ENCODE measurements at places on chromosomes 1 and 21.

DNA sequence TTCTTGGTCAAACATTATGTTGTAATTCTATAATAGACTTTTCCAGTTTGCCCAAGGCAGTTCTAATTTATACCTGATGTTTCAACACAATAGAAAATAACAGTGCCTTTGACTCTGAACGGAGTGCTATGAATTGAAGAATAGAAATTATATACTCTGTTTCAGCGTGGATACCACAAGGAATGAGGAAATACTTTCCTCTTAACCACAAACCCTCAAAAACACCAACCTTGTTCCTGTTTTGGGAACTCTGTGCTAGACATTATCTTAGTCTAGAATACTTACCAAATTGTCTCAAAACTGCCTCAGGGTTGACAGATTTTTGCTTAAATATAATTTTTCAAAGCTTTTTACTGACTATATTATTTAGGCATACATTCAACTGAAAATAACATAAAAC is 1629.3 kb downstream of the MRPL39 start:
- no peak overlapping the region for H3K27ac ChIP-seq
- H3K27me3 ChIP-seq: no peaks in the 10 kb centered on the region
- DNase-seq: no peak
- H3K4me3 ChIP-seq: no peak overlapping the region
- no peaks in the 10 kb centered on the region for H3K4me1 ChIP-seq

- no peak overlapping the region for H3K27ac ChIP-seq
- DNase-seq: no peak
- H3K36me3 ChIP-seq: no peaks in the 10 kb centered on the region
- no peak overlapping the region for H3K4me3 ChIP-seq
These were observed 4.7 kb downstream of the ZNF648 start for GRCh38 chr1:182056601-182057366.

GRCh38 chr1:185353124-185353523 is 36.1 kb upstream of the IVNS1ABP start:
- H3K4me3 ChIP-seq: no peak overlapping the region
- no peak for DNase-seq
- no peaks in the 10 kb centered on the region for H3K4me1 ChIP-seq
- no peaks in the 10 kb centered on the region for H3K36me3 ChIP-seq

GRCh38 chr21:45554477-45555175 is 12.4 kb upstream of the SLC19A1 start:
- no peaks in the 10 kb centered on the region for H3K27me3 ChIP-seq
- peak overlapping the region; percentile 63 for H3K27ac ChIP-seq
- DNase-seq: peak; percentile 81
- no peaks in the 10 kb centered on the region for H3K36me3 ChIP-seq

DNA sequence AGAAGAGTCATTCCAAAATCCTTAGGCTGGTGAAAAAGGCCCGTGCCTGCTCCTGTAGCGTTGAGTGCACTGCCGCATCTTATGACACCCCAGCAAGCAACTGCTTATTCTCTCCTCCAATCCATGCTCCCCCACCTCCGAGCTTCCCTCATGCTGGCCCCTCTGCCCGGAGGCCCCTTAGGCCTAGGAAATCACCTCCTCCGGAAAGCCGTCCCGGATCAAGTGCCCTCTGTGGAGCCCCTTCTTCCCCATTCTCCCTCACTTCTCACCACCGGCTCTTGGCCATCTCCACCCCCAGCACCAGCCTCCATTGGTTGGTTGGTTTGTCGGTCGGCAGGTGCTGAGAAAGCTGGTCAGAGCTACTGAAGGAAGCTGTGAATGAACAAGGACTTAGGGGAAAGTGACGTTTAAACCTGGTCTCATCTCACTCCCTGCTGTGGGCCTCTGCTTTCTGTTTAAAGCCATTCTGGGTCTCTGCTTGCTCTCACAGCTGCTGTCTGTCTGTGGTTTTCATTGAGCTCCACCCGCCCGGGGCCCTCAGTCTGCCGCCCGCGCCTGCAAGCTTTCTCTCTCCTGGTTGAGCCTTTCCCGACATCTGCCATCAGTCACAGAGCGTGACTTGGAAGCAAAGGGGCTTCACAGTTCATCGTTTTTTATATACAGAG is 122.2 kb downstream of the KCNN3 start:
- H3K4me1 ChIP-seq: peaks cover 49% of the 10 kb centered on the region
- H3K36me3 ChIP-seq: no peaks in the 10 kb centered on the region
- DNase-seq: peak; percentile 48
- H3K4me3 ChIP-seq: no peak overlapping the region

DNA sequence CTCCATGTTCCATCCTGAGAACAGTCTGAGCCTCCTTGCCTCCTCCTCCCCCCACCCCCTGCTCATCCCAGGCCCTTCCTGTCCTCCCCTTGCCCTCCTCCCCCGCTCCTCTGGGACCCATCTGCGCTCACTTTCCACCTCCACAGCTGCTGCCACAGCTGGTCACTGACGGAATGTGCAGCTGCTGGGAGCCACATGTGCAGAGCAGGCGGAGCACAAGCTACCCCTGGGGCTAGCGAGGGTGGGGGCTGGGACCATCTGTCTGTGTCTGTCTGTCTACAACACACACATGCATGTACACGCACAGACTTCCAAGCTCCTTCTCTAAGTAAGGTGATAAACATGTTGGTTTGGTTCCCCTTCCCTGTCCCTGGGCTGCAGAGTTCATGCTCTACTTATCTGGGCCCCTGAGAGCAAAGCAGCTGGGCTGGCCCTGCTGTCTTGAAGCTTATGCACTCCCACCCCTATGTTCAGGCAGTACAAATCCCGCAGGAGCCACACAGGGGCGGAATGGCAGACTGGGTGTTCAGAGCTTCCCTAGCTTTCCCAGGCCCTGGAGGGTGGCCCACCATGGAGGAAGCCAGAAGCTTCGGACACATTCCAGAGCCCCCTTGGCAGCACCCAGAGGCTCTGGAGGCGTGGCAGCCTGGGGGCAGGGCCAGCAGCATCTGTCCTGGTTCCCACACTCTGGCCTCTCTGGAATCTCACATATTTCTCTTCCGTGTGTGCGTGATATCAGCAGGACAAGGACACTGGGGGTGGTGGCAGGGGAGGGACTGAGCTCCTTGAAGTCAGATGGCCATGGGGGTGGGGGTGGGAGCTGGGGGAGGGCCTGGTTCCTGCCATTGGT is 7.0 kb upstream of the HEYL start:
- H3K36me3 ChIP-seq: no peaks in the 10 kb centered on the region
- no peaks in the 10 kb centered on the region for H3K27me3 ChIP-seq
- no peak for DNase-seq
- no peak overlapping the region for H3K4me3 ChIP-seq

- H3K4me1 ChIP-seq: no peaks in the 10 kb centered on the region
- DNase-seq: no peak
- no peaks in the 10 kb centered on the region for H3K36me3 ChIP-seq
- no peaks in the 10 kb centered on the region for H3K27me3 ChIP-seq
- no peak overlapping the region for H3K27ac ChIP-seq
These were observed 30.1 kb upstream of the ENO1 start for GRCh38 chr1:8908388-8909151.

GRCh38 chr1:88911161-88911560 is 19.8 kb upstream of the GTF2B start:
- H3K36me3 ChIP-seq: no peaks in the 10 kb centered on the region
- no peak for DNase-seq
- H3K27ac ChIP-seq: no peak overlapping the region
- no peaks in the 10 kb centered on the region for H3K4me1 ChIP-seq
- no peaks in the 10 kb centered on the region for H3K27me3 ChIP-seq

GRCh38 chr1:54238353-54239034 is 38.5 kb downstream of the MRPL37 start:
- H3K27me3 ChIP-seq: no peaks in the 10 kb centered on the region
- H3K4me3 ChIP-seq: no peak overlapping the region
- DNase-seq: no peak
- H3K4me1 ChIP-seq: no peaks in the 10 kb centered on the region

DNA sequence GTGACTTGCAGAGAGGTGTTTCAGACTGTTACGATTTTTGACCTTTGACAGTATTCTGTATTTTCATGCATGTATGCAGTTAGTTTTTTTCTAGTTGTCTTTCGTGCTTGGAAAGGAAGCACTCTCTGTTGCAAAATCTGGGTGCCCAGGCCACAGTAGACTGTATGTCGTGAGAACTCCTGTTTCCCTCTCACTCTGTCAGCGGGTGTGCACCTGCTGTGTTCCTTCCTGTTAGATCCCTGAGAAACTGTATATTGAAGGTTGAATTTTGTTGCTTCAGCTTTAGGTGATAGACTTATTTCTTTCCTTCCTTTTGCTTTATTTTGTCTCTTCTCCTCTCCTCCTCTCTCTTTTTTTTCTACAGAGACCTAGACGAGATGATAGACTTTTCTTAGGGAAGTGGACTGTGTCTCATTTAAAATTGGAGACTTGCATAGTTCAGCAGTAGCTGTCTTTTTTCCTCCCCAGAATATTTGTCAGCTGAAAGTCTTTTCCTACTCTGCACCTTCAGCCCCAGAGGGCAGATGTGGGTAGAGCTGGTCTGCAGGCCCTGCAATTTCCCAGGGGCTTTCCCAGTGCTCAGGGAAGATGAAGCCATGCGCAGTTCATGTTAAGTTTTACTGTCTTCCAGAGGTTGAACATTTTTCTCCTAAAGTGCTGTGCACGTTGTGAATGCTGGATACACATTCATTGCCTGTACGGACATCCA is 1.4 kb downstream of the TRAPPC10 start:
- no peaks in the 10 kb centered on the region for H3K36me3 ChIP-seq
- H3K27me3 ChIP-seq: no peaks in the 10 kb centered on the region
- peak; percentile 74 for DNase-seq
- peak overlapping the region; percentile 77 for H3K27ac ChIP-seq

DNA sequence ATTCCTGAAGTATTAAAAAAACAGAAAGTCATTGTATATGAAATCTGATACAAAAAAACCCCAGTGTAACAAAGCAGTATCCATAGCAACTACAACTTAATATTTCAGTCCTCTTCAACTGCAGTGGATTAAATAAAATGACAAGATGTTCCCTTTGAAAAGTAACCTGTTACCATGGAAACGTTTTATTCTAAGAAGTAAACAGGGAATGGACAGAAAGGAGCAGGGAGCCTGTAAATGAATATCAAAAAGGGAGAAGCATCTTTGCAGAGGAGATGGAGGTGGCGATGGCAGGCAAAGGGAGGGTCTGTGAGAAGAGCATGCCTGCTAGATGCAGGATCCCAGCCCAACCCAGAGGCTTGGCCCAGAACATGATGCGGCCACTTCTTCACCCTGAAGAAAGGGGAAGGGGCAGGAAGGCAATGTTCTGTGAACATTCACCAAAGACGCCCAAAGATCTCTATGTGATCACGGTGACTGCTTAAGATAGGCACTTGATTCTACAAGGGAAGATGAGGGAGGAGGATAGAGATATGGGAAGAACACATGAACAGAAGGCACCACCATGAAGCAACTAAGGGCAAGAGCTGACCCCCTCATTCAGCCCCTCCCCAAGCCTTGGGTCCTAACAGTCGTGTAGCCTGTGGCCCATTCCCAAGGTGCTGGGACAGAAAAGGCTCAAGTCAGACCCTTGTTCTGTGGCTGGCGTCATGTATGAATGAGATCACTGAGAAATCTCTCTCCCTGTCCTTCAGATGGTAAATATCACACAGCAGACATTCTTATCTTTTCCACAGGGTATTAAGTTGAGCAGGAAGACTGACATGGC is 200.0 kb downstream of the SLC45A1 start:
- no peak for DNase-seq
- no peaks in the 10 kb centered on the region for H3K27me3 ChIP-seq
- H3K36me3 ChIP-seq: no peaks in the 10 kb centered on the region
- no peak overlapping the region for H3K4me3 ChIP-seq

GRCh38 chr1:115564201-115564600 is 77.6 kb upstream of the VANGL1 start:
- H3K36me3 ChIP-seq: no peaks in the 10 kb centered on the region
- no peaks in the 10 kb centered on the region for H3K4me1 ChIP-seq
- no peaks in the 10 kb centered on the region for H3K27me3 ChIP-seq

GRCh38 chr1:156900896-156901589 is 7.5 kb downstream of the PEAR1 start:
- DNase-seq: no peak
- no peaks in the 10 kb centered on the region for H3K27me3 ChIP-seq
- H3K4me1 ChIP-seq: no peaks in the 10 kb centered on the region
- no peak overlapping the region for H3K4me3 ChIP-seq

DNA sequence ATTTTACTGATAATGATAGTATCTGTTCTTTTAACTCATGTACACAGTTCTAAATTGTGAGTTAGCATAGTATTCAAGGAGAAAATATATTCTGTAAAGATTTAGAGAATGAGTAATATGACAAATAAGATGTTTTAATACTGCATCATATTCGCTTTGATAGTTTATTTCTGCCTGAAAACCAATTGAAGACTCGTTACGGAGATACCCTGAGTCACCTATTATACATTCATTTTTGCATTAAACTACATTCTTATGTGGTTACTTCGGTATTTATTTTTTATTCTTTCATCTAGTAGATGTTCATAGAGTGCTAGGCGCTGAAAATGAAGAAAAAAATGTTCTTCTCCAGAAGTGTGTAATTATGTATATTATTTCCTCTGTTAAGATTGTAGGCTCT is 5.3 kb downstream of the UHMK1 start:
- H3K27me3 ChIP-seq: no peaks in the 10 kb centered on the region
- DNase-seq: no peak
- no peak overlapping the region for H3K27ac ChIP-seq

GRCh38 chr1:84615790-84616189 is 41.5 kb upstream of the CTBS start:
- H3K27me3 ChIP-seq: no peaks in the 10 kb centered on the region
- H3K27ac ChIP-seq: no peak overlapping the region
- peaks cover 5% of the 10 kb centered on the region for H3K4me1 ChIP-seq
- H3K36me3 ChIP-seq: no peaks in the 10 kb centered on the region

DNA sequence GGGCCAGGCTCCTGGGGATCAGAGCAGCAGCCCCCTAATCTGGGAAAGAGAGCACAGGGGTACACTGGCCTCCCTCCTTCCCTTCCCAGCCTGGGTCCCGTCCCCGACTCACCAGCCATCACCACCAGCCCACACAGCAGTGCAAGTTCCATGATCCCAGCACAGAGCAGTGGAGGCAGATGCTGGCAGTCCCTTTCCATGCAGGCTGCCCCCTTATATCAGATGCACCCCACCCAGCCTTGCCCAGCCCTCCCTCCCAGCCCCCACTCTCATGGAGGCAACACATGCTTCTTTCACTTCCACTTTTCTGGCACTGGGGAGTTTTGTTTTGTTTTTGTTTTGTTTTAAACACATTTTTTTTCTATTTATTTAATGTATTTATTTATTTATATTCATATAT is at the start of gene PLA2G2D:
PLA2G2D (minus strand) TSS at position 190 of the 400 bp plus-strand sequence; CDS start at position 152, 38 bp downstream.
- DNase-seq: no peak
- H3K27me3 ChIP-seq: no peaks in the 10 kb centered on the region
- H3K27ac ChIP-seq: no peak within 1 kb of the TSS
- H3K36me3 ChIP-seq: no peaks in the 10 kb centered on the region
- no peak within 1 kb of the TSS for H3K4me3 ChIP-seq
- no peaks in the 10 kb centered on the region for H3K4me1 ChIP-seq

- H3K4me1 ChIP-seq: no peaks in the 10 kb centered on the region
- no peak for DNase-seq
- H3K4me3 ChIP-seq: no peak overlapping the region
- H3K27ac ChIP-seq: no peak overlapping the region
These were observed 11.1 kb upstream of the SSX2IP start for GRCh38 chr1:84701376-84701775.

DNA sequence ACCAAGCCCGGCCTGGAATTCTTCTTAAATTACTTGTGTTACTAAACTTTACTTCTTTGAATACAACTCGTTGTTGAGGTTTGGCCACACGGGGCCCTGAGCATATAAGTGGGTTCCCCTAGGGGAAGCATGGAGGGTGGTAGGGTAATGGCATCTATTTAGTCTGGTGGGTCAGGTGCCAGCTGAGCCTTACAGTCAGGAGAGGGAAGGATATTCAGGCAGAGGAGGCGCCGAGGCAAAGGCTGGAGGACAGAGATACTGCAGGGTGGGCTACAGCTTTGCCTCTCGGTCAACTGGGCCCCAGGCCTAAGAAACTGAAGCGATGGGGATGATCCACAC is 424 bp upstream of the NECAP2 start:
- DNase-seq: no peak
- H3K36me3 ChIP-seq: peaks cover 27% of the 10 kb centered on the region
- peaks cover 40% of the 10 kb centered on the region for H3K4me1 ChIP-seq
- peak overlapping the region; percentile 100 for H3K27ac ChIP-seq
